ENCODE measurements at places on chromosomes 4 and X.

GRCh38 chr4:83855044-83855443, 319.1 kb downstream of the GPAT3 start:
- DNase-seq: peak; percentile 70

DNA sequence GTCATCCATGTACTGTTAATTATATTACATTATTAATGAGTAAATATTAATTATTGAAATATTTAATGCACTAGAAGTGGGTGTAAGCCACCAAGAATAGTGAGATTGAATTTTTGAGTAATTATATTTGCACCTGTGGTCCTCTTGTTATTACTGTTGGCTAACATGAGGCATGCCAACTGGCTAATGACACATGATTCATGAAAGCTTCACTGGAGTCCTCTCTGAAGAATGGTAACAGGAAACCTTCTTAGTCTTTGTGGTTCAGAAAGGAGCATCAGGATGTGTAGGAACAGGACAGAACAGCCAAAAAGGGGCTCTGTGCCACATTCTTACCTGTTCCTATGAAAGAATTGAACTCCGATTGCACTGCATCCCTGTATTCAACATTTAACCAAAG, 65.2 kb downstream of the SLC4A4 start:
- DNase-seq: no peak

DNA sequence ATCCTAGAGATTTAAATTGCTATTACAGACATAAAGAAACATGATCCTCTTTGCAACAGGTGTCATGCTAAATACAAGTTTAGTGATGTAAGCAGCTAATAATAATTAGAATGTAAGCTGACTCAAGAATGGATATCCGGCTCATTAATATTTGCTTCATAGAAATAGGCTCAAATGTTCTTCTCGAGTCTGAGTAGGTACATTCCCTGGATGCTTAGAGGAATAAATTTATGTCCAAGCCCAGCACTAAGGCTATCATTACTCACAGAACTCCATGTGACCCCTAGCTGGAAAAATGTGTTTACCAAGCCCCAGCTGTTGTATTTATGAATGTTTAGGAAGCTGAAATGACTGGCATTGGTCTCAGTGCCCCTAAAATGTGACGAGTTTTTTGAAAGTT, 87.6 kb upstream of the TSPAN7 start:
- DNase-seq: no peak

GRCh38 chr4:123941306-123941705, 544.7 kb downstream of the SPRY1 start:
- DNase-seq: no peak

GRCh38 chr4:118927974-118928373, 39.3 kb downstream of the SYNPO2 start:
- no peak for DNase-seq

DNA sequence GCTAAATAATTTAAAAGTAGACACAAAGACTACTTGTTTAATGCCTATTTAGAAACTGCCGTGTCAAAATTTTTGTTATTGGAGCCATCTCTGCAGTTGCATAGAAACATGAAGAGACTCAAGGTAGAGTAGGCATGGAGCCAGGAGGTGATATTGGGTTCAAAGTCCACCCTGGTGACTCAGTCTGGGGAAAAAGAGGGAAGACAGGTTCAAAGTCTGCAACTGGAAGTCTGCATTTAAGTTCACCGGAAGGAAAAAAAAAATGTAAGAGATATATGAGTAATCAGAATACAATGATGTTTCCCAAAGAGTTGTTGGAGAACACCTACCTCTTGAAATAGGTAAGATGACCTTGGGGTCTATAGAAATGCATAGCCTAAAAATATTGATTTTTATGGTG, 67.4 kb upstream of the QRFPR start:
- no peak for DNase-seq

DNA sequence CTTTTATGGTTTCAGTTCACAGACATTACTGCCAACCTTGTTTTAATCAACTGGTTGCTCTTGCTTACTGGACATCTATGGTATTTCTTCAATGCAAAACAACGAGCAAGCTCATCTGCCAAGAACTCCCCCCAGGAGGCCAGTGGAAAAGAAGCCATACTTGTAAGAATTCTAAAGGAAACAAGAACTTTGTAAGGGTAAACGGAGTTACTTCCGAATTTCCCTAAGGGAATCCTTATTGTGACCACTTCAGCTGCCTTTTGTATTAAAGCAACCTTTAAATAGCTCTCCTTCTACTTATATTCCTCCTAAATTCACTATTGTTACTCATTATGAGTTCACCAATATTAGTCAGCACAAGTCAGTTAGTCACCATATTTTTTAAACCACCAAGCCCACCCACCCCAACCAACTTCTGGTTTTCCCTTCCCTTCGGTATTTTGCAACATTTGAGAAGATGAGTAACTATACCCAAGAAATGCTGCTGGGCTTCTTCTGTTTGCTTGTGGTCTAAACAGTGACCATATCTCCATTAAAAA, 602.8 kb upstream of the DIPK2B start:
- peak; percentile 82 for DNase-seq

GRCh38 chr4:40246011-40246900, 49.4 kb downstream of the RHOH start:
- DNase-seq: no peak

DNA sequence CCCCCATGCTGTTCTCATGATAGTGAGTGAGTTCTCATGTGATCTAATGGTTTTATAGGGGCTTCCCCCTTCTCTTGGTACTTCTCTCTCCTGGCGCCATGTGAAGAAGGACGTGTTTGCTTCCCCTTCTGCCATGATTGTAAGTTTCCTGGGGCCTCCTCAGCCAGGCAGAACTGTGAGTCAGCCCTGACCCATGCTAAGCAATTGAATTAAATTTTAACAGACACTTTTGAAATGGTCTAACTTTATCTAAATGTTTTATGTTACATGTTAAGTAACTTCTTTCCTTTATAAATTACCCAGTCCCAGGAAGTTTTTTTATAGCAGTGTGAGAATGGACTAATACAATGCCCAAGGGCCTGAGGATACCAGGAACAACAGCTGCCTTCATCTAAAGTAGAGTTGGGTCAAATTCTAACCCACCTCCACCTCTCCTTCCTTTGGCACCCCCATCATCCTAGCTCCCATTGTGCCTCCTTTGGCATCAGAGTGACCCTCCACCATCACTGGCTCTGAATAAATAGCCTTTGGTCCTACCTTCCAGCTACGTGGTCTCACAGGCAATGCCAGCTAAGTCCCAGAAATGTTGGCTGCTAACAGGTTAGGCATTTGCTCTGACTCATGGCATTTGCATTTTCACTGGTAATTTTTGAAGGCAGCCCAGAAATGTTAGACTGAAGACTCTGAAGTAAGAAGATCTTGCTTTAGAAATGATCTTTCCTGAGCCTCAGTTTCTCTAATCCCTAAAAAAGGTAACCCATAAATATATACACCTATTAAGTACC, 182.1 kb downstream of the MOSPD2 start:
- no peak for DNase-seq

DNA sequence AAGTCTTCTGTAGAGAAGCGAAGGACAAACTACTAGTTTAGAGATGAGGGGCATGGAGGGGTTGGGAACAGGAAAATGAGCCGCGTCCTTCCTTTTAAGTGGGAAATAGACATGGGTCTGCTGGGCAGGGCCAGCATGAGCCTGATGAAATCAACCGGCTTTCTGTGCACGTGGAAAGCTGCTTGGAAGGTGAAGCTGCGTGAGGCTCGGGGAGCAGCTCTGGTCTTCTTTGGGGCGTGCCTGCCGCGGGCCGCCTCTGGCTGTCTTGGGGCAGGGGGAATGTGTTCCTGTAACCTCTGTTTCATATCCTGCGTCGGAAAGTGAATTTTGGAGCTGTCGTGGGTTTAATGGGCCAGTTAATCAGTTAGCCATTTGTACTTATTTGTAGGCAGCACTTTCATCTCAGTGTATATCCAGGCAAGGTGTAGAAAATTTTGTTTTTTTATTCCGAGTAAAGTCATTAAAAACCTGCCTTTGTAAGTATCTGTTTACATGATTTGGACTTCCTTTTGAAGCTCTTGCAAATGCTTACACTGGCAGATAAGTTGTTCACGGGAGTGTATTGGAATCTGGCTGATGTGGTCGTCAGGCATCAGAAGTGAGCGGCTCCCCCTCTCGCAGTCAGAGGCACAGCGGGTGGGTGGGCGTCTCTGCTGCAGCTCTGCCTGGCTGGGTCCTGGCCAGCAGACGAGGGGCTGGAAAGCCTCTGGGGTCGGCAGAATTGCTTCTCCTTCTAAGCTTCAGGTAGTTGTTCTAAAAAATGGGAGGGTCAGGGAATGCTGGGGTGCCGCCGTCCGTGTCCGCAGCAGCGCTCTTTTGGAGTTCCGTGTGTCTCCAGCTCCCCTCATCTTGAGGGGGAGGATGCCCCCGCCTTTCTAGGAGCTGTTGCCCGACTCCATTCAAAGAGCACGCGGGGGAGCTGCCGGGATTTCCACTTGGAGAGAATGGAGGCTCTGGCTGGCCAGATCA, 70.5 kb upstream of the HGFAC start:
- DNase-seq: no peak

GRCh38 chrX:123918106-123918721, 43.3 kb upstream of the STAG2 start:
- no peak for DNase-seq

GRCh38 chrX:39556056-39556455, 541.7 kb downstream of the BCOR start:
- DNase-seq: no peak

GRCh38 chr4:116358633-116359222, 726.6 kb downstream of the TRAM1L1 start:
- peak; percentile 15 for DNase-seq

DNA sequence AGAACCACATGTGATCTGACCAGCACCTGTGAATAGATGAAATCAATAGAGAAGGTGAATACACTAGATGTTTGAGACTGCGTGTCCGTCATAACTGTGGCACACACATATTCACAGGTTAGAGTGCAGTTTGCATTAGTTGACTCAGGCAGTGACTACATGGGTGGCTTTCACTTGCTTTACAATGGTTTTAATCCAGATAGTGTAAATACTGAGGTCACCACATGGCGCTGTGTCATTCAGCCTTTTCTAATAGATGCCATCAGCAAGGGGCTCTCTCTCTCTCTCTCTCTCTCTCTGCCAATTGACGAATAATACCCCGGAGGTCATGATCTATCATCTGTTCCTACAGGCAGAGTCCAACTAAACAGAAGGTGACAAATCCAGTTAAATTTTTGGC, 30.7 kb upstream of the FGF13 start:
- DNase-seq: no peak

GRCh38 chrX:80216086-80216485, 201.5 kb downstream of the TBX22 start:
- DNase-seq: no peak

DNA sequence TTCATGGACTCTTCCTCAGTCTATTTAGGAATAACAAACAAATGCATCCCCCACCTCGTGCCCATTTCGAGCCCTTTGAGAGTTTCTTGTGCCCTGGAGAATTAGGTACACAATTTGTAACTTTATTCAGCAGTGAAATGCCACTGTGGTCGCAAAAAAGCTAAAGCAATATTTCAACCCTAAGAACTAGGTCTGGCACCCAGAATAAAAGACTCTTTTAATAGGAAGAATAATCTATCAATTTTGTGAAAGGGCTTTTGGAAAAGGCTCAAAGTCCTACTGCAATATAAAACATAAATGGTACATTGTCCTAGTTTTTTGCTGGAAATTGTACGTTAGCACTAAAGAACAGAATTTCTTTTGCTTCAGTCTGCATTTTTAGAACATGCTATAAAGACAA, 304.6 kb upstream of the TENM3 start:
- no peak for DNase-seq

DNA sequence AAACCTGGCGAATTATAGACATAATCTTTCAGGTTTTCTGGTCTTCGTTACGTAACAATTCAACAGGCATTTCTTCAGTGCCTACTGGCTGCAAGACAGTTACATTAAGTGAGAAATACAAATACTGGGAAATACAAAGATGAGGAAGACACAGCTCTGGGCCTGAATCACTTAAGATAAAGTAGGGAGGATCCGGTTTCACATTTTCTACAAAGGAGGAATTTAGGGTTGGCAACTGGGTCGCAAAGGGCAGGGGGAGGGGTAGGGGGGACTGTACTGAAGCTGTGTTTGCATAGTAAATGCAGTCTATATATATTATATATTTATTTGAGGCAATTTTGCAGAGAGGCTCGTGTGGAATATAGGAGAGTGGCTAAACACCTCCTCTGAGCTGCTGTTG, 107.4 kb downstream of the MAML3 start:
- no peak for DNase-seq

DNA sequence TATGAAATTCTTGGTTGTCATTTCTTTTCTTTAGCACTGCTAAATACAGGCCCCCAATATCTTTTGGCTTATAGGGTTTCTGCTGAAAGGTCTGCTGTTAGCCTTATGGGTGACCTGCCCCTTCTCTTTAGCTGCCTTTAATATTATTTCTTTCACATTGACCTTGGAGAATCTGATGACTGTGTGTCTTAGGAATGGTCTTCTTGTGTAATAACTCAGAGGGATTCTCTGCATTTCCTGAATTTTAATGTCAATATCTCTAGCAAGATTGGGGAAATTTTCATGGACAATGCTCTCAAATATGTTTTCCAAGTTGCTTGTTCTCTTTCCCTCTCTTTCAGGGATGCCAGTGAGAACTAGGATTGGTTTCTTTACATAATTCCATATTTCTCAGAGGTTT, 292.4 kb downstream of the SLC7A11 start:
- DNase-seq: no peak

- DNase-seq: no peak
These were observed 51.1 kb downstream of the MCUB start for GRCh38 chr4:109611045-109611646.

DNA sequence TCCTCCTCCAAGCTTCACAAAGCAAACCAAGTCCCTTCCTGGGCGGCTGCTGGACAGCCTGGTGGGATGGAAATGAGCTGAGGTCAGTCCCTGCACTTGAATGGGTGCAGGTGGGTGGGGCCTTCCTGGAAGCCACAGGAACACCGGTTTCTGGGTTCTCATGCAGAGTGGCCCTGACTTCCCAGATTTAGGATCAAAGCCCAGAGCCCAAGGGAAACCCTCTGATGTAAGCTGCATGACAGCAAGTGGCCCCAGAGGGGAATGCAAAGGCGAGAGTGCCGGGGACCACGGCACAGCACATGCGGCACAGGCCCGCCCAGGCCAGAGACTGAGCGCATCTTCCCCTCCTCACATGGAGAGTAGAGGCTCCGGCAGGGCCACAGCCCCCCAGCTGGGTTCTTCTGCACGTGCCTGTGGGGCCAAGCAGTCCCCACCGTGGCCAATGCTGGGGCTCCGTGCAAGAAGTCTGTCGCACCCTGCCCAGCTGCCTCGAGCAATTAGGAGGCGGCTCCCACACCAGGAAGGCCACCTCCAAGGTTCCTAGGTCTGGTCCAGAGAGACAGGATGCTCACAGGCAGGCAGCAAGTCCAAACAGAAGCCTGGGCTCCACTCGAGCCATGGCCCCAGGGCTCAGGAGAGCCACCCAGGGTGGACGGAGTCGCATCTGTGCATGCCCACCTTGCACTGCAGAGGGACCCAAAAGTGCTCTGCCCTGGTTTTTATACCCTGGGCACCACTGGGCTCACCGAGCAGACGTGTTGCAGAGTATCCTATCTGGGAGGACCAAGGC, 83.0 kb downstream of the HTRA3 start:
- DNase-seq: no peak

- no peak for DNase-seq
These were observed 51.9 kb upstream of the DCTD start for GRCh38 chr4:182968917-182969650.

GRCh38 chr4:48905363-48906015, 1.1 kb downstream of the OCIAD2 start:
- DNase-seq: no peak

All from GM04504 (cell line).